Amniotic stem cell (primary cell): ENCODE measurements at places on chromosomes 5 and 9.

DNA sequence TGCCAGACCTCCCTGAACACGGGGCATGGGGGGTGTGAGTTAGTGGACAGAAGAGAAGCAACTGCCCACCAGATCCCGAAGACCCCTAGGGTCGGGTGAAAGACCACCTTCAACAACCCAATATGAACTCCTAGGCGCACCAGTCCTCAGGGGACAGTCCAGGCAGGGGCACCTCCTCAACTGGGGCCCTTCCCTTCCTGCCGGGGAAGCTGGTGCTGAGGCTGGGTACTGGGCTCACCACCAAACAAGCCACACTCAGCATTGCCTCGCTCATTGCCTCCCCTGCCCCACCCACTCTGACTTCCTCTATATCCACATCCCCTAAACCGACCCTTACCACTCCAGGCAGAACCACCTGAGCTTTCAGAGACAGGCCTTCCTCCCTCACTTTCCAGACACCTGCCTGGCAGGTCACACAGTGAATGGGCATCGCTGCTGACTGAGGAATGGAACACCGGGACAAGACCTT lies 42.5 kb downstream of the SEMA4D start:
- DNase-seq: no peak

- no peak for DNase-seq
Measured at GRCh38 chr9:120845255-120845654, 2.5 kb upstream of the PSMD5 start.

DNA sequence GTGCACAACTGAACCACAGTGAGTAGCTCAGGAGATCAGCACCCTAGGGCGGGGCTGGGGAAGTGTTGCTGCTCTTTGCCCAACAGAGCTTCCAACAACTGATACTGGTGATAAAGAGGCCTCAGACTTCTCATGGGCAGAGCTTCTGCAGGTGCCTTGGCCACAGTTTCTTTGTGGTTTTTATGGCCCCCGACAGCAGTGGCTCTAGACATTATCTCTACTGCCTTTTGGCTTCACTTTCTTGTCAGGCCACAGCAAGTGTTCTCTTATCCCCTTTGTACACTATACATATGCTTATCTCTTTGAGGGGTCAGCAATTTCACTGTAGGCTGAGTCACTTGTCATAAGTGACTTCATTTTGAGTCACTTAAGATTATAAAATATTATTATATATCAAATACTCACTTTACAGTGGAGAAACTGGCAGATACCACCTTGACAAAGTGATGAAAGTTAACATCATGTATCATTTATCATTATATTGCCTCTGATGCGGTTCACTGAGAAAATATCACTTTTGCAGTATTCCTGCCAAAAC lies 90.9 kb upstream of the COX7C start:
- DNase-seq: no peak

GRCh38 chr5:55333017-55333416 lies 25.2 kb downstream of the MTREX start:
- no peak for DNase-seq

- DNase-seq: no peak
Measured at GRCh38 chr5:55841976-55842375, 9.2 kb upstream of the IL31RA start.

GRCh38 chr5:21603796-21604195 lies 1249.3 kb downstream of the CDH12 start:
- DNase-seq: no peak

GRCh38 chr5:3344671-3345070 lies 251.0 kb upstream of the IRX1 start:
- no peak for DNase-seq

DNA sequence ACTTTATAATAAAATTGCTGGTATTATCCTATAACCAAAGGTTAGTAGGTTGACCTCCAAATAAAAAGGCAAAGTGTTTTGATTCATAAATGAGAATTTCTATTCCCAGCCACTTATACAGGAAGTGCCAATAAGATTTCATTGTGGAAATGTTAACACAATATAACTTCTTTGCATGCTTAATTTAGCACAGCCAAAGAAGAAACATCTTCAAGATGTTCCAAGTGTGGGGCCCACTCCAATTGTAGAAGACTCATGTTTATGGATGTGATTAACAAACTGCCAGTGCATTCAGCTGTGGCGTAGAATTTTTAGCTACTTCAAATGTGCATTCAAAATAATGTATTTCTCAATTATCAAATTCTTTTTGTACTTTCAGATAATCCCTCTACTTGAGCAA lies 402.3 kb downstream of the DEPDC1B start:
- DNase-seq: no peak

GRCh38 chr9:18834740-18835361 lies 198.2 kb downstream of the SAXO1 start:
- no peak for DNase-seq

GRCh38 chr5:181189363-181189961 lies 15.5 kb downstream of the TRIM7 start:
- DNase-seq: no peak

GRCh38 chr9:131817627-131818026 lies 77.8 kb upstream of the RAPGEF1 start:
- DNase-seq: no peak

- DNase-seq: no peak
Measured at GRCh38 chr5:125011419-125011818, 265.0 kb upstream of the ZNF608 start.

- DNase-seq: peak; percentile 85
Measured at GRCh38 chr9:98908897-98909634, 34.6 kb upstream of the COL15A1 start.

DNA sequence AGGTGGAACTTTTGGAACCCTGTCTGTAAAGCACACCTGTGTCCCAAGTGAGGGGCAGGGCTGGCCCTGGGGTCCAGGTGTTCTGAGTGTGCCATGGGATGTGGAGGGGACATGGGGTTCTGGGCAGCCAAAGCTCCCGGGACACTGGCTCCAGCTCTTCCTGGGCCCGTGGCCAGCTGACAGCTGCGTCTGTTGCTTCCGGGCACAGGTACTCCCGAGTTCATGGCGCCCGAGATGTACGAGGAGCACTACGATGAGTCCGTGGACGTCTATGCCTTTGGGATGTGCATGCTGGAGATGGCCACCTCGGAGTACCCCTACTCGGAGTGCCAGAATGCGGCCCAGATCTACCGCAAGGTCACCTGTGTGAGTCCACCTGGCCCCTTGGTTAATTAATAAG lies 50.7 kb downstream of the WNK2 start:
- DNase-seq: no peak

GRCh38 chr9:17082343-17083064 lies 52.3 kb upstream of the CNTLN start:
- DNase-seq: no peak

DNA sequence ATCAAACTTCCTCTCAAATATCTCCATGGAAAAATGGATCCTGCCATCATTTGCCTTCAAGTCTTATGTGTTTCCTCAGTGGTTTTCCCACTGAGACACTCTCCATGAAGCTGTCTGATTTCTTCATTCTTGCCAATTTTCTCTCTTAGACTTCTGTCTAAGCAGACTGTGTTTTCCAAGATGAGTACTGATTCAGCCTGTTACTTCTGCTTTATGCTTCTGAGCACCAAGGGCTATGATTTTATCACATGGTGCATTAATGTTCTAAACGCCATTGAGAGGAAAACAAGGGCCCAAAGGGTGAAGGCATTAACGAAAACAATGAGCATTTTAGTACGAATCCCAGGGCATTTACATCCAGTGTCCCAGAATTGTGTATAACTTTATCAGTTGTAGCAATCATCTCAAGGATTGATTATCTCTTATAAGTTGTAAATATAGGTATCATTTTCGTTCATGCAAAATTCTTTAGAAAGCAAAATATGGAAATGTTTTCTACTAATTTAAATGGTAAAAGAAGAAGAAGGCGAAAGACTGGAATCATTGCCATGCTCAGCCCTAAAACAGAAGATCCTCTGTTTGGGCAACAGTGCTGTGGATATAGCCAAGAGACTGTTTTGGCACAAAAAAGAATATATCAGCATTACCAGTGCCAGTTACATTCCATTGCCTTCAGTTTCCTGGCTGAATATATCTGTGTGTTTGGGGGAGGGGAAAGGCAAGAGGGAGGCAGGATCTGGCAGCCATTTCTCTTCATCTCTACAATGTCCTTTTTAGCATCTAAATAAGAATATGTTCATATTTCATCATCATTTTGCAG lies 537.6 kb downstream of the ANXA1 start:
- no peak for DNase-seq

GRCh38 chr5:32282633-32283032 lies 30.1 kb downstream of the MTMR12 start:
- DNase-seq: no peak

- DNase-seq: no peak
Measured at GRCh38 chr9:131521822-131522221, 9.2 kb downstream of the UCK1 start.

- DNase-seq: no peak
Measured at GRCh38 chr5:109866051-109866450, 176.3 kb downstream of the MAN2A1 start.

- no peak for DNase-seq
Measured at GRCh38 chr5:113256671-113257452, 177.9 kb downstream of the TSSK1B start.

DNA sequence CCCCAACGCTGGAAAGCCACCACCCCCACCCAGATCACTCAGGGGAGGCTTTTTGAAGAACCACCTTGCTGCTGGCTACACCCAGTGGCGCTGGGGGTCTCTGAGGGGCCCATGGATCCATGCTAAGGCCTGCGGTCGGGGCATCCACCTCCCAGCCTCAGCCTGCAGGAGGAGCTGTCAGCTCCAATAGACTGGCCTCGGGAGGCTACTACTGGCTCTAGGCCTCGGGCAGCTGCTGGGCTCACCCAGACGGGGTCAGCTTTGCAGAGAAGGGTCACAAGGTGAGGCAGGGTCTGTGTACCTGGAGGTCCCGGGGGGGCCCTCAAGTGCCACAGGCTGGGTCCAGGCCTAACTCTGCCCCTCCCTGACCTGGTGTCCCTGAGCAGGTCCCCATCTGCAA lies 193.7 kb downstream of the OLFM1 start:
- no peak for DNase-seq

- no peak for DNase-seq
Measured at GRCh38 chr9:34398875-34399274, 22.2 kb upstream of the MYORG start.

- DNase-seq: no peak
Measured at GRCh38 chr5:146342882-146343865, 4.5 kb downstream of the POU4F3 start.

GRCh38 chr5:143393524-143393923 lies 10.0 kb downstream of the NR3C1 start:
- no peak for DNase-seq

DNA sequence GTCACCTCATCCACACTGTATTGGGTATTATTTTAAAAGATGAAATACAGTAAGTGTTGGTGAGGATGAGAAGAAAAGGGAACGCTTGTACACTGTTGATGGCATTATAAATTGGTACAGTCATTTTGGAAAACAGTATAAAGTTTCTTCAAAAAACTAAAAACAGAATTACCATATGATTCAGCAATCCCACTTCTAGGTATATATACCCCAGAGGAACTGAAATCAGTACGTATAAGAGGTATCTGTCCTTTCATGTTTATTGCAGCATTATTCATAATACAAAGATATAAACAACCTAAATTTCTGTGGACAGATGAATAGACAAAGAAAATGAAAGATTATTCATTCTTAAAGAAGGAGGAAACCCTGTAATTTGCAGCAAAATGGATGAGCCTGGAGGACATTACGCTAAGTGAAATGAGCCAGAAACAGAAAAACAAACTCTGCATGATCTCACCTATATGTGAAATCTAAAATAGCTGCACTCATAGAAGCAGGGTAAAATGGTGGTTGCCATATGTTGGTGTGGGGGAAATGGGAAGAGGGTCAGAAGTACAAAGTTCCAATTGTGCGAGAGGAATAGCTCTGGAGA lies 191.6 kb downstream of the TRIM36 start:
- DNase-seq: no peak

GRCh38 chr5:33793276-33793675 lies 98.5 kb downstream of the ADAMTS12 start:
- no peak for DNase-seq

- DNase-seq: no peak
Measured at GRCh38 chr9:34928921-34929320, 29.2 kb upstream of the PHF24 start.

GRCh38 chr5:169933616-169934015 lies 46.7 kb downstream of the INSYN2B start:
- no peak for DNase-seq

- DNase-seq: no peak
Measured at GRCh38 chr5:61362796-61363368, 30.8 kb downstream of the ZSWIM6 start.

GRCh38 chr9:113931140-113931539 lies 55.0 kb downstream of the ZNF618 start:
- no peak for DNase-seq

- no peak for DNase-seq
Measured at GRCh38 chr9:19699756-19700155, 89.1 kb downstream of the SLC24A2 start.

- no peak for DNase-seq
Measured at GRCh38 chr5:115181757-115182156, 12.0 kb upstream of the TRIM36 start.

DNA sequence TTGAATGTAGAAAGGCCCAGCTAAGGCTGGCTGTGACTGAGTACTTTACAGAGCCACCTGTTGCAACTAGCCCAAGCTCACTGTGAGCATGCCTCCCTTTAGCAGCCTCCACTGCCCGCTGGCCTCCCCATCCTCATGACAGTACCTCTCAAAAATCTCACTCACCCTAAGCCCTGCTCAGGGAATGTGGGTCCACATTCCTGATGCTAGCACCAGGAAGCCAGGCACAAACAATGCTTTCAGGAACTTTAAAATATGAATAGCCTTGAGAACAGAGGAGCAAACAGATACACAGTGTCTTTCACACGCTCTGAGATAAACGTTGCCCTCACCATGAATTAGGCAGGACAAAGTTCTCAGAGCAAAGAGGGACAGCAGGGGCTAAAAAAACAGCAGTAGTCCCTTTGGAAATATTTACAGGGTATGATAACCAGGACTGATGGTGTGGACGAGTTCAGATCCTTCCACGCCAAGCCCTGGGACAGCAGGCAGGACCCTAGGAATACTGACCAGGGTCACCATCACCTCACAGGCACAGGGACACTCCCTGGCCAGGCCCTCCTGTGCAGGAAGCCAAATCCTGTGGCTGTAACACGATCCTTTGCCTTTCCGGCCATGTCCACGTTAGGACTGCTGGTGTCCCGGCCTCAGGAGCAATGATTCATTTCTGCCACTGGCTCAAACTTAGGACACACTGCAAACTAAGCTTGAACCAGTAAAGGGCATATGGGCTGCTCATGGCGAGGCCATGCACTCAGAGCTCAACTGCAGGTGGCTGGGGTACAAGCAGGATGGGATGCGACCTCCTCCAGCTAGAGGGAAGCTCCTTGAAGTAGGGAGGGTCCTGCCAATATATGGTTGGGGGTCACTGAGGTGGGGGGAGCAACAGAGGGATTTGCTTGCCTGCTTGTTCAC lies 9.6 kb downstream of the ACSL6 start:
- DNase-seq: no peak

GRCh38 chr5:80959768-80960442 lies at the start of gene RASGRF2:
Gene RASGRF2, plus strand, starts transcription at chr5:80960363. Its CDS starts 376 bp downstream, at chr5:80960739.
- peak; percentile 31 for DNase-seq

DNA sequence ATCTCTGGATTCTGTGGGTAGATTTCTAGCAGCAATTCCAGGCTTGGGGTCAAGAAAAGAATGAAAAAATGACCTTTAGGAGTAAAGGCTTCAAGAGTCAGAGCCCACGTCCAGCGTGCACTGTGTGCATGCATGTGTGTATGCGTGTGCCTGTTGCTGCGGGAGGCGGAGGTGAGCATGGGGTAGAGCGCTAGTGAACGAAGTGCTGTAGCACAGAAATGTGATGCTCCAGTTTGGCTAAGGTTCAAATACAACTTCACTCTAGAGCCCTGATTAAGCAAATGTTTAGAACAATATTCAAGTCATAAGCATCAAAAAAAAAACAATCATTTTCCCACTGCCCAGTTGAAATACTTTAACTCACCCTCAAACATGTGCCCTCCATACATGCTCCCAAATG lies 403.9 kb downstream of the ZNF608 start:
- DNase-seq: no peak
